ENCODE measurements at places on chromosomes 12 and 14.

- no peak for DNase-seq
These were observed 1.9 kb downstream of the DAAM1 start for GRCh38 chr14:59190372-59190771.

- DNase-seq: no peak
These were observed at the start of gene MYH7 for GRCh38 chr14:23435543-23436326. TSS of gene MYH7 (minus strand) at chr14:23435660. CDS start at chr14:23433732, 1,928 bp downstream.

DNA sequence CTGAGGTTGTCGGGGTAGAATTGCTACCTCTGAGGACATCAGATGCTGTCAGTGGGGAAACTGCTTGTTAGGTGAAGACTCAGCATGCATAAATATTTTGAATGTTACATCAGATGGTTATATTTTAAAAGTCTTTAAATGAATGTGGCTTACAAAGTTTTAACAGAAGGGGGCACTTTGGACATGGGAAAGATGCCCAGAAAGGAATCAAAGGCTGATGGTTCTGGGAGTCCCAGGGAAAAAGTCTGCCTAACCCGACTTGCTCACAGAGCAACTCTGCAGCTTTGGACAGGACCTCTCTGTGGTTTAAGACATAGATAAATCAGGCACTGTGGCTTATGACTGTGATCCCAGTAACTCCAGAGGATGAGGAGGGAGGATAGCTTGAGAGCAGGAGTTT is 474.9 kb downstream of the ATP23 start:
- DNase-seq: no peak

GRCh38 chr14:97395068-97395467 is 597.9 kb downstream of the VRK1 start:
- DNase-seq: no peak

GRCh38 chr14:98167275-98167674 is 1104.7 kb downstream of the BCL11B start:
- no peak for DNase-seq

- DNase-seq: no peak
These were observed 122.3 kb upstream of the CPM start for GRCh38 chr12:69055280-69055679.

- DNase-seq: no peak
These were observed 2.3 kb downstream of the CCND2 start for GRCh38 chr12:4275870-4276301.

DNA sequence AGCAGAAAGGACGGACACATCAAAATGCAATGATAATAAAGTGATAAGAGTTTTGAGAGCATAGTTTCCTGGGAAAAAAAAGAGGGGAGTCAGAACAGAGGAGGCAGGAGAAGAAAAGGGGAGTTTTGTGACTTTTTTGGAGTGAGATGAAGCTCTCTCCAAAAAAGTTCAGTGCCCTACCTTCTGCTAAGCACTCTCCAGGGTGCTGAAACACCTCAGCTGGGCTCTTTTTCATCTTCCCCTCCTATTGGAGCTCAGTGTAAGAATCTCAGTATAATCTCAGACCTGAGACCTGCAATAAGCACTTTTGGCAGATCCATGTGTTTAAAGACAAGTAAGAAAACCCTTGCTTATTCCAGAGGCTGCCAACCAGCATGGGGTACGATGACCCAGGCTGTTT is 58.9 kb upstream of the SRRM4 start:
- no peak for DNase-seq

Measured in epithelial cell of prostate (primary cell).